Right atrium auricular region (tissue), 2 donors: ENCODE measurements at places on chromosomes 5 and 9. TPM values are rescaled to one million over a fixed set of nuclear protein-coding genes. Genes with fewer than 3 reads are reported as not detected.

DNA sequence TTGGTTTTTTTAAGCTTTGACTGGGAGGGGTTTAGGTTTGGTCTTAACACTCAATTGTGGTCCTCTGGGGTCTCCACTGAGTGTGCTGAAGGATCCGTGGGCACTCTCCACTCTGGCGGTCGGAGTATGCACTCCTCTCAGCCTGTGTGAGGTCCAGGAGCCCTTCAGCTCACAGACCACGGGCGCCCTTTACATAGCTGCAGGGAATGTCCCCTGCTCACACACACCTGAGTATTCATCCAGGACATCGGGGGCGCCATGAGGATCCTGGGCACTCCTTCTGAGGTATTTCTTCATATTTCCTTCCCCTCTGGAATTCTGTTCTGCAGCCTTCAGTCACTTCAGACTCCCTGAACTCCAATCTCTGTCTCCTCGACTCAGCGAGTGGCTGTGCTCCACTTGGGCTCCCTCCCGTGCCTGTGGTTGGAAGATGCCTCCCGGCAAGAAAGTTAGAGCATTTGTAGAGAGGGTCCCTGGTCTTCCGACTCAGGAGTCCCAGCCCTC, 12.5 kb downstream of the TRIP13 start:
- no peak for DNase-seq

The ZFYVE16 gene
- 27.8 TPM for total RNA-seq

DNA sequence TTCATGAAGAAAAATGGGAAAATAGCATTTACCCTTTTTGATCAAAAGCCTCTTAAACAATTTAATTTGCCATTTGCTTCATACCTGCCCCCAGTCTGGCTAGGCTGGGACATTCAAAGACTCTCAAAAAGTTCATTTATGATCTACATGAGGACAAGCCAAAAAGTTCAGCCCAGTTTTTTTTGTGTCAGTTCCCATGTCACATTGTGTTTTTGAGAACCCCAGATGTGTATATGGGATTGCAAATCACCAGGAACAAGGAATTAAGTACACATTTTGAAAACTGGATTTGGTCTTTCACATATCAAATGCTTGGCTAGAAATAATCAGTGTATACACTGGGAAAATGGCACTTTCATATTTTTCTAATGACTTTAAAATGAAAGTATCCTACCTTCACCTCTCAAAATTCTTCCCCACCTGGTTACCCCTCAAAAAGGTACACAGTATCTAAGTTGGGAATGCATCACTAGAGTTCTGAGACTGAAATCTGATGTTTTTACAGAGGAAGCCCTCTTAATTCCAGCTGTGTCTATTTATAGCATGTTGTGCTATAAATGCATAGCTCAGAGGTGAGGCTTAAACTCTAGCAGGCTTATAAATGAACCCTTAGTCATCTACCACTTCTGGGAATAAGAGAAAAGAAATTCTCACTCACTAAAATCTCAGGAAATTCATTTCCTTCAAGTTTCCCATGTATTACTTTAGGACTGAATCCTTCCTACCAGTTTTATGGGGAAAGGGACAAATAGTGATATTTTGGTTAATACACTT, 9.3 kb downstream of the STOM start:
- DNase-seq, result no peak

GRCh38 chr9:100455470-100455869, 17.5 kb upstream of the TMEFF1 start:
- no peak for DNase-seq

DNA sequence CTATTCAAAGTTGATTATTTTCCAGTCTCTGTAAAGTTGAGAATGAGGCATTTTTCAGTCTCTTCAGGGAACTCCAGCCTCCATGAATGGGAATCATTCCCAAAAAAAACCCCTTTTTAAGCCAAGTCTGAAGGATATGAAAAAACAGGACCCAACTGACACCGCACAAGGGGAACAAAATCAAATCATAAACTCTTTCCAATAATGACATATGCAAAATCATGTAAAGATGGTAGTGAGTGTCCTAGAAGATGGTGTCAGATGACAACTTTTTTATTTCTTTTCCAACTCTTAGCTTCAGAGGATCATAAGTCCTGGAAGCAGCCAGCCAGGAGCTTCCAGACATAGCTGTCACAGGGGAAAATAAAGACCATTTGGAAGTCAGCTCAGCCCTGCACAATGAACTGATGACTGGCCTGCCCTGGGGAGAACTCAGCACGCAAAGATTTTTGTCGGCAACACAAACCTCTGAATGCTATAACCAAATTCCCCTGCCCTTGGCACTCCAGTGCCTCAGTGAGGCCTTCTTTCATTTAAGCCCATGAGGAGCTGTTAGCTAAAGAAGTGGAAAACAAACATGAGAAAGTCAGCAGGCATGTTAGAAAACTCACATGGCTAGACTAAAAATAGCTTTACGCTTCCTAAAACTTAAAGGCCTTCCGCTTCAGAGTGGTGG, 85.4 kb downstream of the SLC1A3 start:
- DNase-seq, result no peak

DNA sequence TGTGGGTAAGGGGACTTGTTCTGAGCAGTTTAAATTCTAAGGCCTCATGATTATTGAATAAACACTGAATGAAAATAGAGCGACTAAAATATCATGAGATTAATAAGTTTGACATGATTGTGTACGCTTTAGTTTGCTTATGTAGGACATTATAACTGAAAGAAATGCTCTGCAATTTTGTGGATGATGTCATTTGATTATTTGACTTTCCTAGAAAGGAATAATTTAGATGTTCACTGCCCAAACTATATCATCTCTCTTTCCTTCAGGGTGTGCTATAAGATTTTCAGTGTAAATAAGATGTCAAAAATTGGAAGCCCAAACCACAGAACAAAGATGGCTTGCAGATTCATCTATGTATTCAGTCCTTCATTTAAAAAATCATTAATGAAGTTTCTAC, 115.7 kb upstream of the MTAP start:
- no peak for DNase-seq

DNA sequence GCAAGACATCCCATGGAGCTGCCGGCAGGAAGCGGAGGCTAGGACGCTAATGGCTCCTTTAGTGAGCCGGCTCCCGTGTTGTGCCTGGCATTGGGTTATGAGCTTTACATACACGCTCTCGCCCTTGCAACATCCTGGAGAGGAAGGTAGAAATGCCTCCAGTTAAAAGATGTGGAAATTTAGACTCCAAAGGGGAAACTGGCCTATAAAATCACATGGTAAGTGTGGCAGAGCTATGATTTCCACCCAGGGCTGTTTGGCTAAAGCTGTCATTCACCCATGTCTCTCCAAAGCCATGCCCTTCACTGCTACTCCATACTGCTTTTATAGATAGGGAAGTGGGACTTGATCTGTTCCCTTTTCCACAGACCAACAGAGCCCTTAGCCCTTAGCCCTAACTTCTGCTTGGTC, 5.2 kb downstream of the GM2A start:
- DNase-seq, result no peak

GRCh38 chr5:76733049-76733417, 17.1 kb downstream of the F2R start:
- DNase-seq, result no peak

DNA sequence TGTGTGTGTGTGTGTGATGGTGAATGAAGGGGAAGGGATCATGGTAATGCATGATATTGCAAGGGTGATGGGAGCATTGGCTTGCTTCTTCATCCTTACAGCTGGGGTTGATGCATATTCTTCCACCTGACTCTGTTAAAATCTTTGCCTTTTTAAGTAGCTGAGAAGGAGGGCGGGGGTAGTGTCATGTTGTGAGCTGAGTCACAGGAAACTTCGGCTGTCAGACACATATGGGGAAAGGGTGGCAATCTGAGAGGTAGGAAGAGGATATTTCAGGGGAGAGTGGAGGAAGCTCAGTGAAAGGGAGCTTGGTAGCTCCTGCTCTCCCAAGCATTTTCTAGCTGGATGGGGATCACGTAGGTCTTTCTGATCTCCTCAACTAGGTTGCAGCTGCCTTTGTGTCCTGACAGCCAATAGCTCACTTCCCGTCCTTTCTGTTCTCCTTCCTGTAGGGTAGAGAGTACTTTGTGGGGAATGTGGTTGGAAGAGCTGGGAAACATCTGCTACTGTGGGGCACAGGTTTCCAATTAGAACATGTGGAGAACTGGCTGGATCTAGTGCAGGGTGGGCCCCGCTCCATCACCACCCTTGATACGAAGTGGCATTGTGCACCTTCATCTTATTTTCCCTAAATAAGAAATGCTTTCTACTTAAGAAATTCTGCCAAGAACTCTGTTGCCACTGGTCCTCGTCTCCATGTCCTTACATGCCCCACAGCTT, 18.1 kb upstream of the CLK4 start:
- no peak for DNase-seq

DNA sequence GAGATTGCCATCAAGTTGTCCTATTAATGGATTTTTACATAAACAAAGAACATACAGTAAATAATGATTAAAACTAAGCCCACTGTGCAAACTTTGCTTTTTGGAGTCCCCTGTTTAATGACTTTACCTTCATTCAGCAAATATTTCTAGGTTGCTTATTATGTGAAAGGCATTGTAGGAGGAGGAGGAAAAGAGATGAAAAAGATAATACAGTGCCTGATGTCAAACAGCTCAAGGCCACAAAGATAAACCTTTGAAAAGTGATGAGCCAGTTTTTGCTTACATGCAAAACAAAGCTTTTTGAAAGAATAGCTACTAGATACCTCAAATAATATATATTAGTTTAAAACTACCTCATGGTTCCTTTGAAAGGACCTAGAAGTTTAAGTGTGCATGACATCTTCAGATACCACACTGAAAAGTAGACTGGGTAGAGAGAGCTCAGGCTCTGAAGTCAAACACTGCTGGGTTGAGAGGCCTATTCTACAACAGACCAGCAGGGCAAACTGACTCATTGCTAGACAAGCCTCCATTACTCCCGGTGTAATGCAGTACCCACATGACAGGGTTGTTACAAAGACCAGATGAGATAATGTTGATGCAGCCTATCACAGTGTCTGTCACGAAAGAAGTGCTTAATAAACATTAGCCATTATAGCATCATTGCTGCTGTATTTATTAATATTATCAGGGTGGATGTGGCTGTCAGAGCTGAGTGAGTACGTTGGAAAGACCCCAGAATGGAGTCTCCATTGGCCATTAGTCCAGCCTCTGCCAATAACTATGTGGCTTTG, 11.8 kb downstream of the DEPDC1B start:
- no peak for DNase-seq

DNA sequence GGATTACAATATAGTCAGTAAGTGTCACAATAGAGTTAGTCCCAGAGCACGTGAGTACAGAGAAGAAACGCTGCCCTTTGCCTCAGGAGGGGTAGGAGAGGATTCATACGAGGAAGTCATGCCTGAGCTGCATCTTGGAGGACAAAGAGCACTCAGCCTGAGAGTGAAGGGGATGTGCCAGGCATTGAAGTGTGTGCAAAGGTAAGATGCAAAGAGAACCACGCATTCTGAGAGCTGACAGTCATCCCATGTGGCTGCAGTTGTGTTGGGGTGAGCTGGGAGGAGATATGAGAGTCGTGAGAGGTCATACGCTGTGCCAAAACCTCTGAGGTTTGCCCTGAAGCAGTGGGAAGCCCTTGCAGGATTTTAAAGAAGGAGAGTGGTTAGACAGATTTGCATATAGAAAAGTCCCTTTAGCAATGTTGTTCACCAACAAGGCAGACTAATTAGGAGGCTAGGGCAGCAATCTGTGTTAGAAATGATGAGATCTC, 97.5 kb downstream of the PIP5K1B start:
- DNase-seq, result no peak

The FAXDC2 gene
- total RNA-seq, result 24.6 TPM

- DNase-seq, result no peak
Measured at GRCh38 chr9:95089257-95090022, 228.1 kb downstream of the FANCC start.

DNA sequence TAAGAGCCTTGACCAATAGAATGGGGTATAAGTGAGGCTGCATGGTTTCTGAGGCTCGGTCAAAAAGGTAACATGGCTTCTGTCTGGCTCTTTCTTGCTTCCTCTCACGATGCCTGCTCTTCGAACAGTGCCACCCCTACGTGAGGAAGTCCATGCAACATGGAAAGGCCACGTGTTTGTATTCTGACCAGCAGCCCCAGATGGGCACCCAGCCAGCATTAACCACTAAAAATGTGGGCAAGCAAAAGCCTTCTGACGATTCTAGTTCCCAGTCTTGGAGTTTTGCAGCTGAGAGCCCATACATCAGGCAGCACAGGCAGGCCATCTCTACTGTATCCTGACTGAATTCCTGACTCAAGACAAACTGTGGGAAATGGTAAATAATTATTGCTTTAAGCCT, 24.2 kb upstream of the NREP start:
- DNase-seq, result peak; percentile 60
